ENCODE measurements at places on chromosomes 2 and 18.

DNA sequence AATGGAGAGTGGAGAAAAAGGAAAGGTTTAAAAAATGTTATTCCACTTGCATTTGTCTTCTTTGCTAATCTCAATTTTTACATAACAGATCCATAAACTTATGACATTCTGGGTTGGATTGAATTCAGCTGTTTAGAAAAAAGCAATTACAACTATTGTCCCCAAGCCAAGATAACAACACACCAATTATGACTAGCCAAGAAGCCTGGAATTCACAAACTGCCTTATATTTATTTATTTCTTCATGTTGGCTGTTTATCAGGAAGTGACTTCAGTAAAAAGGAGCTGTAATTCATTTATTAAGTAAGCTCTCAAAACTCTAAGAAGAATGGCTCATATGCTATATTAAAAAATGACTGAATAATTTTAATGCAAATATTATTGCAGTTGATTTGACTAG, 137.4 kb downstream of the CALCRL start:
- no peak for DNase-seq

DNA sequence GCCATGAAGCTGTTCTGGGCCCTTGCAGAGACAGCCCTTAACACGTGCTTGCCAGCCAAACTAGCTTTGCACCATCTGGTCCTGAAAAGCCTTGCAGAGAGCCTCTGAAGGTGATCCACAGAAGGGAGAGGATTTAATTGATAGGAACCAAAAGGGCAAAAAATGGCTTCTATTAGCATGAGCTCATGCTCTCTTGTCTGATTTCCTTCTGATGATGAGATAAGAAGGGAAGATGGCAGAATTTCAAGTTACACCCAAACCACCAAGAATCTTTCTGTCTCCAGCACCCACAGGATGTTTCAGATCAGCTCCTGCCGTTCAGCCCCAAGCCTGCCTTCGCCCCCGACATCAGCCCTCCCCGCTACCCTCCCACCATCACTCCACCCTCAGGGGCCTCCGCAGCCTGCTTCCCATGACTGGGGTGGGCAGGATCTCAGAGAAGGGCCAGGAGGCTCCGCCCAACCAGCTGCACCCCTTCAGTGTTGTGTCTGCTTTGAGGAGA, 23.4 kb upstream of the GLI2 start:
- DNase-seq: no peak

GRCh38 chr2:218264773-218265561, 4.2 kb downstream of the GPBAR1 start:
- no peak for DNase-seq

DNA sequence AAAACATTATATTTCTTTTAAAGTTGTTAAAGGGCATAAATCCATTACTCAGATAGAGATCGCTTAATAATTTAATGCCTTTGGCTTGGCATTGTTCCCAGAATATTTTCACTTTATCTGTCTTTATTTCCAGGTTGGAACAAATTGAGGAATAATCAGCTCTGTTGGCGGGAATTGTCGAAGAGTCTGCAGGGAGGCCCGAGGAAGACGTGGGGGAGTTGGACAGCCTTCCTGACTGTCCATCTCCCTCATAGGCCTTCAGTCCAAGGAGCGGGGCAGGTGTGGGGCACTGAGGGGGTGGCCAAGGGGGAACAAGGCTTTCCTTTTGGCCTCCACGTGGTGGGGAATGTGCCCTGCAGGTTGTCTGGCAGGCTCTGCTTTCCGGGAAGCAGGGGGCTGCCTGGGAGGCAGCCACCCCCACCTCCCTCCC, 179.6 kb downstream of the ZBTB7C start:
- DNase-seq: no peak

- DNase-seq: no peak
Observed at GRCh38 chr2:74072565-74072964, 75.1 kb downstream of the BOLA3 start.

DNA sequence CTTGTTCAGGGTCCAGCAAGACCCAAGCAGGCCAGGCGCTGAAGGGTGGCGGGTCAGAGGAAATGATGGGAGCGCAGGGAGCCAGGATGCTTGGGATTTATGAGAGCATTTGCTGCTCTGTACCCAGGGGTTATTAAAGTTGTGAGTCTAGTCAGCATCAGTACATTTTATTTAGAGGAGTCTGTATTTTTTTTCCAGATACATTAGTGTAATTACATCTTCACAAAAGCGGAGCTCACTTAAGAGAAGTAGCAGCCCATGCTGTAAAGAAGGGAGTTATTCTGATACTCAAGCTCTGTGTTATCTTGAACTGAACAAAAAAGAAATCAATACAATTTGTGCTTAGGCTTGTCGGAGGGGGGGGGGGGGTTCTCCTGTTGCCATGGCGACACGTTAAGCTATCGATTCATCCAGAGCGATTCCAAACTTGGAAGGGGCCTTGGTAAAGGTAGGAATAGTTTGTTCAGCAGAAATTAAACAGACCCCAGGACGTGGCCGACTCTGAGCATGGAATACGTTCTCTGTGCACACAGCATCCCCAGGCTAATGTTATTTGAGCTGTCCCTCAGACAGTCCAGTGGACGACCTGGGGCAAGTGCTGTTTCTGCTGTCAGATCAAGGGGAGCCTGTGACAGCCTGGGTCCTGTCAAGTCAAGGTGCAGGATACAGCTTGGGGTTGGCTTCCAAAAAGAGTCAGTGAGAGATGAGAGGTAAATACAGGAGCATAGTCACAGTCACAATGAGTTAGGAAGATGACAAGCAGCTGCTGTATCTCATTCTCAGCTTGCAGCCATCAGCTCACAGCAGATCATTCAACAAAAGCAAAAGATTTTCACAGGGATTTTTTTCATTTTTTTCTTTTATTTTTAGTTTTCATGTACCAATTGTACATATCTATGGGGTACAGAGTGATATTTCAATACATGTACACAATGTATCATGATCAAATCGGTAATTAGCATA, 387.6 kb downstream of the DCDC2C start:
- no peak for DNase-seq

GRCh38 chr2:50402654-50402960, 629.3 kb downstream of the NRXN1 start:
- DNase-seq: no peak

DNA sequence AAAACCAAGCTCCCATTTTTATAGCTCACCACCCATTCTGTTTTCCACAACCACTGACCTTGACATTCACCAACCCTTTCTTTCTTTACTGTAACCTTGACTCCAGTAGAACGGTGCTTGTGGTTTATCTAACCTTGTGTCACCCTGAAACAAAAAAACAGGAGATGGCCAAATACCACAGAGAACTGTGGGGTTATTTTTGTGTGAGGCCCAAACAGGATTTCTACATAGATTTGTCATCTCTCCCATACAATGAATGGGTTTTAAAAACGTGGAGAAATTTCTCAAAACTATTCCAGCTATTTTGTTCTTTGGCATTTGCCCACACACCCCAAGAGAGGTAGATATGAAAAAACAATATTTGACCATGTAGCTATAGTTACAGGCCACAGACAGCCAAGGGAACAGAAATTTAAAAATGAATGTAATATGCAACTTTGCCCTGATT, 231.3 kb upstream of the TANK start:
- DNase-seq: no peak

- no peak for DNase-seq
Observed at GRCh38 chr2:30276455-30276911, 45.1 kb downstream of the LBH start.

DNA sequence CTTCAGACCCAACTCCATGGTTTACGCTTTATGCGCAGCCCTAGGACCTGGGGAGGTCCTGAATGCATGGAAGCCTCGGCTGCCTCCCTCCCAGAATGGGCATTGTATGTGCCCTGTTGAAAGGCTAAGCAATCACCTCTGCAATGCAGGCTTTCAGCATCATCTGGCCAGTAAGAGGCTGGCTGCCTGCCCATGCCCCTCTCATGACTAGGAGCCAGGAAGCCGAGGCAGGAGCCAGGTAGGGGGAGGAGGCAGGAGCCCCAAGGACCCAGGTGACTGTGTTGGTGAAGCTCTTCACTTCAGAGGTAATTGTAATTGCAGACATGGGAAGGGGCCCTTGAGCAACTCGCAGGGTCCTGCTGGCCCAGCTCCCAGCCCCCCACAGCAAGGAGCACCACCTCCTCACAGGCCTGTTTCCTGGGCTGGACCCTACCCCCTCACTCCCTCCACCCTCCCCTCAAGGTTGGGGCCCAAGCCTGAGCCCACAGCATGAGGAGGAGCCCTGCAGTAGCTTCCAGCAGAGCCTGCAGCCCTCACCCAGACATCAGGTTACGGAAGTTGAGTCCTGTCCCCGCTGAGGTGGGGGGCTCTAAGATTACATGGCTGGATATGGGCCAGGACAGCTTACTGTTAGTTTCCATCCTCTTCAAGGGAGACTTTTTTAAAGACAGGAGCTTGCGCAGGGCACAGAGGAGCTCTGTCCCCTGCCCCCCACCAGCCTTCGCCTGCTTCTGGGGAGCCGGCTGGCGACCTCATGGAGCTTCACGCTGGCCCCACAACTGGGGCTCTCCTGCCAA, 21.9 kb downstream of the CRACDL start:
- DNase-seq: no peak

- no peak for DNase-seq
Observed at GRCh38 chr2:110871637-110872036, 139.3 kb downstream of the ACOXL start.

- no peak for DNase-seq
Observed at GRCh38 chr2:101123795-101124471, 27.2 kb downstream of the TBC1D8 start.

DNA sequence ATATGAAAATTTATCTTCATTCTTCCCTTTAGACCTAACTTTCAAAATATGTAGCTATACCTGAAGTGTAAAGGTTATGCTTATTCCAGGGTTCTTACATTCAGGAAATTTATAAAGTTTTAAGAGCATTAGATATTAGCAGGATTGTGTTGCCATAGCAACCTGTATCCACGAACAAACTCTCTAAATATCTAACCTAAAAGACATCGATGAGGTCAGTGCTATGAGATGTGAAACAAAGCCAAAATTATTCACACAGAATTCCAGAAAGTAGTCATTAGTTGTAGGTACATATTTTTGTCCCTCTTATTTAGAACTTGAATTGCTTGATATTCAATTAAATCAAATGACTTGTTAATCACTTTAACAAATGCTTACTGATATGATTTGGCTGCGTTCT, 705.3 kb downstream of the SOCS6 start:
- DNase-seq: no peak

- DNase-seq: no peak
Observed at GRCh38 chr2:64838817-64839216, 150.4 kb upstream of the SLC1A4 start.

- DNase-seq: no peak
Observed at GRCh38 chr18:57436965-57437333, 1.8 kb downstream of the ONECUT2 start.

DNA sequence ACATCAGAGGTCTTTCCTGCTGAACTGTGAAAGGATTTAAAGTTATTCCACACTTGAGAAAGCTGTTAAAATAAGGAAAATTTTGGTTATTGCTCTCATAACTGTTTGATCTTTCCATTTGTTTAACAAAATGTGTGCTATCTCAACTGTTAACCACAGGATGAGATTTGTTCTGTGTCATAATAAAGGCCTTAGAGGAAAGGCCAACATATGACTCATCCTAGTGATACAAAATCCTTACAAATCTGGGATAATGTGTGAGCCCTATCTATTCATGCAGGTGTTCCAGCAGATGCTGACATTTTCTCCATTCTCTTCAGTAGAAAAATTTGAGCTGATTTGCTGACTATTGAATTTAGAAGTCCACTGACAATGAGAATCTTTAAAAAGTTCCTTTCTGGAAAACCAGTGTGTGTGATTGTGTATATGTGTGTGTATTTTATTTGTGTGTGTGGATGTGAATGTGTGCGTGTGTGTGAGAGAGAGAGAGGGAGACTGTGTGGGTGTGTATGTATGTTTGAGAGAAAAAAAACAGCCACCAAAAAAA, 1111.9 kb upstream of the GYPC start:
- no peak for DNase-seq

- no peak for DNase-seq
Observed at GRCh38 chr2:38442643-38443541, 65.8 kb upstream of the ATL2 start.

All from NCI-H1930 (cell line).